AG09309 (cell line): ENCODE measurements at places on chromosomes 5 and 9.

GRCh38 chr5:407051-407450 is 35.9 kb upstream of the EXOC3 start:
- no peak for DNase-seq

- no peak for DNase-seq
These were observed 113.9 kb downstream of the ARRDC3 start for GRCh38 chr5:91269198-91269597.

- no peak for DNase-seq
These were observed 247.0 kb downstream of the CHSY3 start for GRCh38 chr5:130151239-130151638.

DNA sequence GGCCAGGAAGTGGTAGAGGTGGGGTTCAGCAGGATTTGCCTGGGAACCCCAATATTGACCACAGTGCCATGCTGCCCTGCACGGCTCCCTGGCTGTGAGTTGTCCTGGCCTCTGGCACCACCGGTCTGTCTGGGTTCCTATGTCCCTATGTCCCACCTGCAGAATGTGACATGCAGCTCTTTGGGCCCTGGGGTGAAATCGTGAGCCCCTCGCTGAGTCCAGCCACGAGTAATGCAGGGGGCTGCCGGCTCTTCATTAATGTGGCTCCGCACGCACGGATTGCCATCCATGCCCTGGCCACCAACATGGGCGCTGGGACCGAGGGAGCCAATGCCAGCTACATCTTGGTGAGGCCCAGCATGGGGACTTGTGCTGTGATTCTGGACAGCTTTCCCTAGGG is 2.0 kb upstream of the CACFD1 start:
- no peak for DNase-seq

DNA sequence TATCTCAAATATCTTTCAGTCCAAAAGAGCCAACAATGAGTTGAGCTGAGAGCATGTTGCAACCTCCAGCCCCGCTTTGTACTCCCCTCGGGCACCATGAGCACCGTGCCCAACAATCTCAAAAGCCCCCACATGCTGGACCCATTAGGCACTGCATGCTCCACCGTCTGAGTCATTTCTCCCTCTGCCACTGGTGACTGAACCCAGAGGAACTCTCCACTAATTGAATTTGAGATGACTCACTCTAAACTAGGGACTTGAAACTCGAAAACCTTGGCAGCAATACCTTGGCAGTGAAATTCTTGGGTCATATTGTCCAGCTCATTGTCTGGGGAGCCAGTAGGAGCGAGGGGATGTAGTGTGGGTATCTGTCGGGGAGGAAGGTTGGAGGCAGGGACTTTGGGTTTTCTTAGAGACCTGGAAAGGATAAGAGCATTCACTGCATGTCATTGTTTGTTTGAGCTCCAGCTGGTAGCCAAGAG is 49.9 kb upstream of the SLIT3 start:
- DNase-seq, result peak; percentile 97

GRCh38 chr5:89055695-89056085 is 172.7 kb upstream of the MEF2C start:
- DNase-seq, result no peak

GRCh38 chr5:150188146-150188842 is 1.6 kb upstream of the SLC6A7 start:
- no peak for DNase-seq

DNA sequence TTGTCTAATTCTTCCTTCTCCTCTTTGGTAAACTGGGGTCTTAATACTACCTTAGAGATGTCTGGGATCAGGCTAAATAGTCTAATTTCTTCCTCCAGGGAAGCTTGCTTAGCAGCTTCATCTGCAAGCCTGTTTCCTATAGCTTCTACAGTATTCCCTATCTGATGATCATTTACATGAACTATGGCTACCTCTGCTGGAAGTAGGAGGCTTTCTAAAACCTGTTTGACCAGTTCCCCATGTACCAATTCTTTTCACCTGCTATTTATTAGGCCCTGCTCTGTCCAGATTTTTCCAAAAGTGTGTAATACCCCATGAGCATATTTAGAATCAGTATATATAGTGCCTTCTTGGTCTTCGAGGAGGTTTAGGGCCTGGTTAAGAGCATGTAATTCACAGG is 619.8 kb downstream of the HINT1 start:
- DNase-seq, result no peak

- DNase-seq, result no peak
These were observed 233.2 kb upstream of the RASEF start for GRCh38 chr9:83296123-83296522.

GRCh38 chr5:154794525-154795234 is 39.5 kb downstream of the LARP1 start:
- DNase-seq, result peak; percentile 27

- no peak for DNase-seq
These were observed 24.5 kb upstream of the WDR38 start for GRCh38 chr9:124828489-124829333.

DNA sequence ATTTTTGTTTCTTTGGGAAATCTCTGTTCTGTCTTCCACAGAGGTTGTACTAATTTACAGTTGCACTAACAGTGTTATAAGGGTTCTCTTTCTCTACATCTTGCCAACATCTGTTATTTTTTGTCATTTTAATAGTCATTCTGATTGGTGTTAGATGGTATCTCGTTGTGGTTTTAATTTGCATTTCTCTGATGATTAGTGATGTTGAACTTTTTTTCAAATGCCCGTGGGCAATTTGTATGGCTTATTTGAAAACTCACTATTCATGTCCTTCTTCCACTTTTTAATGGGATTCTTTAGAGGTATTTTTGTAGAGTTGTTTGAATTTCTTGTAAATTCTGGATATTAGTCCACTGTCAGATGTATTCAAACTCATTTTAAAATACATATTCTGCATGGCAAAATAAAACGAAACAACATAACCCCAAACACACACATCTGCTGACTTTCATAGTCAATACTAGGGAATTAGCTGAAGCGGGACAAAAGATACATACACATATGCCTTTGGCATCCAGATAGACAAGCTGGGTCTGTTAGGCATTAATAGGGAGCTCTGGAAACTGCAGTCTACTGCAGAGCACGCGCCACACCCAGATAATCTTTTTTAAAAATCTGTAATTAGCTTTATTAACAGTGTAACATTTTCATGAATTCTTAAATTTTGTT is 5.8 kb upstream of the SPATA31C2 start:
- no peak for DNase-seq

DNA sequence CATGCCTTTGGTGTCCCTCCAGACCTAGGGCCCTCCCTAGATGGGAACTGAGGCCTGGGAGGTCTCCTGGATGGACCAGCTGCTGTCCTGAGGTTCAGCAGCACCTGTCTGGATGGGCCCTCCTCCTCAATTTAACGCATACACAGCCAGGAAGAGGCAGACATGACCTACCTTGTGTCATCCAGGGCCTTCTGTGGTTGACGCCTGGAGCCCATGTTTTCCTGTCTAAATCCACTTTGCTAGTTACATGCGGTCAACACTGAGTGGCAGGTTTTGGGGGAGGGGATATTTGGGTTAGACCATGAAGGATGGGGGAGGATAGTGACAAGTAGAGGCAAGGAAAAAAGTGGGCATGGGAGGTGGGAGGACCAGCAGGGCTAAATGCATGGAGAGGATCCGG is 3.1 kb upstream of the STC2 start:
- no peak for DNase-seq

DNA sequence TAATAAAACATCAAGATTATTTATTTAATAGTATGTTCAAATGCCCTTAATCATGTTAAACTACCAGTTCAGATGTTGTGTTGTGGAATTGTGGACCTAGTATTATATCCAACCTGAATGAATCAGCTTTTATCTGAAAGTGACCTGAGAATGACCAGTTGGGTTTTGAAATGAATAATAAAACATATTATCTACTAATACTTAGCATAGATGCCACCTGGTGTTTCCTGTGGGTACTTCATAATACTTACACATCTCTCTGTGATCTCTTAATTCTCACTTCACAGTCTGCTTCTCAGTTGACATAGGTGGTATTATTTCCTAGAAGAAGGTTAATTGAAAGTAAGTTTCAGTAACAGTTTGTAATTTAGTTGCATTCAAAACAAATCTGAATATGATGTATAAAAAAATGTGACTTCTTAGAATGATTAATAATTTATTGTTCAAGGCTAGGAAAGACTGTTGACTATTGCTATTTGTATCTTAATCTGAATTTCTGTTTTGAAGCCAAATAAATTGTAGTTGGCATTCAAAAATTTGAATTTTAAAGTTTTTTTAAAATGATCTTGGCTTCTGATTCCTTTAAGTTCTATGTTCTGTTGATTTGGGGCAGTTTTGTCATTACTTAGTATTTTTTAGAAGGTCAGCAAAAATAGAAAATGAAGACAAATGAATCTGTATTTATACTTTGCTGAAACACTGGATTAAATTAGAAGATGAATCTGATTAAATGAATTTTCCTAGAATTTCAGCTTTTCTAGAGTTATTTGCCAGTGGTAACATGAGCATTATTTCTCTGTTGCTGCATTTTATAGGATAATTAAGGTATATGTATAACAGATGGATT is 48.2 kb downstream of the KIF2A start:
- DNase-seq, result peak; percentile 23

DNA sequence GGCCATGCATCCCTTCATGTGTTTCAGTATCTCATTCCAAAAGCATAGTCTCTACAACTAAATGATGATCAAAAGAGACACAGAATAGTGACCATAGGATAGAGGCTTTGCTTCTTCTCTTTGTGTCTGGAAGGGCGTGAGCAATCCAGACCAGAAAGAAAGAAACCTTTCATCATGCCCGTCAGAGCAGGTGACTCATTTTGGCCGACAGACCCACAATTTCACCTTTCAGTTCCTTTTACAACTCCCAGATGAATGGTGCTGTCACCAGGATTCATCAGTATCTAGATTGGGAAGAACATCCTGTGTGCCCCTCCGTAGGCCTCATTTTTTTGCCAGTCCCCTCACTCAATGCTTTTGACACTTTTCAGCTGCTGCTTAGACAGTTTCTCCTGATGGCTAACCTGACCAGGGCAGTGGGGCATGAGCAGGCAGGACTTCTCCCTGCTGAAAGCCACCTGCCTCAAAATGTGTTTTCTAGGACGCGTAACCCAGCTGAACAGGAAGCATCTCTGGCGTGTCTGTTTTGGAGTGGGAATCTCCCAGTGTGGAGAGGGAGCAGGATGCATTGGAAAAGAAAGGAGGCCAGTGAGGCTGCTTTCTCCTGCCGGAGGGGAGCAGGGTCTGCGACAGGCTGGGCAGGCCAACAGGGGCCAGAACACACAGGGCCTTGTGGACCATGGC is 21.2 kb downstream of the ABLIM3 start:
- DNase-seq, result no peak

DNA sequence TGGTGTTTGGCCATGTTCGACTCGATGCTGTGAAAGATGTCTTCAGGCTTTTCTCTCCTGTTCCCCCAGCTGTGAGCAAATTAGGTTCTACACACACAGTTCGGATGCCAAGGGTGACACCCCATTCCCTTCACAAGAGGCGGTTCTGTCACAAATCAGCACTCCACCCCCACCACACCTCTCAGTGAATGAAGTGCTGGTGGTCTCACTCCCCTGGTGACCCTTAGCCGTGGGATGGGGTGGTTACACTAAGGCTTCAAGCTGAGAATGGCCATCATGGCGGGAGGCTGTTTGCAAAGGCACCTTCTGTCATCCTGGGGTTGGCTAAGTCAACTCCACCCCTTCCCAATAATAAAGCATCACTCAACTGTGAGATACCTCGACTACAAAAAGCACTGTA is 26.4 kb downstream of the AMBP start:
- DNase-seq, result no peak

DNA sequence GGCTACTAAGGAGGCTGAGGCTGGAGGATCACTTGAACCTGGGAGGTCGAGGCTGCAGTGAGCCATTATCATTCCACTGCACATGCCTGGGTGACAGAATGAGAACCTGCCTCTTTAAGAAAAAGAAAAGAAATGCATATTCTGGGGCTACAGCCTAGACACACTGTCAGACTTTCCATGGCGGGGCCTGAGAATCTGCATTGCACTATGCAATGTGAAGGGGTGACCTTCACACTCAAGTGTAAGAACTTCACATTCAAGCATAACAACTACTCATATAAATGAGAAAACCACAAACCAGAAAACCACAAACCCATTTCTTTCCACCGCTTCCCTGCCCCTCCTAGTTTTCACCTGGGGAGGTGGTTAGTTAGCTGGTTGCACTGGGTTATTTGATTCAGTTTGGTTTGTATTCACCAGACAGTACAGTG is 18.0 kb upstream of the FBP2 start:
- no peak for DNase-seq

DNA sequence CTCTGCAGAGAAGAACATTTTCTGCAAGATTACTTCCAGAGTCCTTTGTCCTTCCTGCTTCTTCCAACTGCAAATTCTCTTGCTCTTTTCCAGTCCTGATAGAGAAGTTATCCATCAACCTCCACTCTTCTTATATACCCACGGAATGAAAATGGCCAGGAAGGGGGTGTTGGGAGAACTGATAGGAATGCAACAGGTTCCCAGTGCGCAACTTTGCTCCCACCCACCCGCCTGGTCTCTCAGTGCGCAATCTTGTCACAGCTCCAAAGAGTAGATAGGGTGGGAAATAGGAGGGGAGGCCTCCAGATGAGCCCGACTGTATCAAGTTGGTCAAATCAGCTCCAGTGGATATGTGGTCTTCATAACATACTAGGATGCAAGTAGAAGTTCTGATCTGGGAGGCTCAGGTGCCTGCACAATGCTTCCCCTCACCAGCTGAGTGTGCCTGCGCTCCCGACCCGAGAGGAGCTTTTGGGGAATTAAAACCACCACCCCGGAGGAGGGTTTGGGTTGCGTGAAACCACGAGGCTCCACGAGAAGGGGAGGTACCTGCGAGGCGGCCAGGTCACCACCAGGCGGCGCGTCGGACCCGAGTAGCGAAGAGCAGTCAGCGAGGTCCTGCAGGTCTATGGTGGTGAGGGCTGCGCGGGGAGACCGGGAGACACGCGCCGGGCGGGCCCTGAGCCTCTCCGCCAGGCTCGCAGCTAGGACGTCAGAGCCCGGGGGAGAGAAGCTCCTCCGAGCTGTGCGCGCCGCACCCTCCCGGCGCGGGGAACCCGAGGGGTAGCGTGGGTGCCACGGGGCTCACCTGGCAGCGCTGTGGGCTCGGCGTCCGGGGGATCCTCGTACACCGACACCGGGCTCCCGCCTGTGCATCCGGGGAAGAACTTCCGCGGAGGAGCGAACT is 835 bp downstream of the MCIDAS start:
- DNase-seq, result no peak

- no peak for DNase-seq
These were observed 530 bp downstream of the TMEFF1 start for GRCh38 chr9:100473276-100474081.

GRCh38 chr9:133252301-133253020 is 22.5 kb downstream of the ABO start:
- no peak for DNase-seq

GRCh38 chr5:40688127-40688761 is 8.5 kb downstream of the PTGER4 start:
- DNase-seq, result no peak
